ENCODE measurements at places on chromosomes 7 and 10.

DNA sequence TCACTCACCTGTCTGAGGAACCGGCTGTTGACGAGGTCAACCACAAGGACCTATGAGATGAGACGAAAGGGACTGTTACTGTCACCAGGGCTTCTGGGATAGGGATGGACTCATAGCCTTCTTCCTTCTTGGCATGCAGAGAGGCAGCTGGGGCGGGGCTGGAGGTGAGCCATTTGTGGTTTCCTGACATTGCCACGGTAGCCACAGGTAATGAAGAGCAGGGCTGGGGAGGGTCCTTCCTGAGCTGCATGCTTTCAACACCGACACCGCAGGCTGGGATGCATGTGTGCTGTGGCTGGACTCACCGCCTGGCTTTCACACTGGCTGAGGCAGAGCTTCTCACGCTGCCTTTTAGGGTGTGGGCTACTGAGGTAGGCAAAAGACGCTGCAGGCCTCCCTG is 46.4 kb upstream of the MKRN1 start:
- DNase-seq = no peak

DNA sequence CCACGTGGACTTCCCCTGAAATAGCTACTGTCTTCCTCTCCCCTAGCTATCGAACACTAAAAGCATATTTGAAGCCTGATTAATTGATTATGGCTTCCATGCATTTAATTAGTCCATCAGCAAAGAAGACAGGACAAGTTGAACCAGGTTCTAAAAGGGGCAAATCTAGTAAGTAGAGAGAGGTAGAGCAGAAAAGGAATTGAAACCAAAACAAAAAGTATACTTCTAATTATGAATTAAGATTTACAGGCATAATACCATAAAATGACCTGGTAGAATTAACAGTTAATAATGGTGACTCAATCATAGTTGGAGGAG is 393 bp upstream of the DNAJC1 start:
- DNase-seq = no peak

DNA sequence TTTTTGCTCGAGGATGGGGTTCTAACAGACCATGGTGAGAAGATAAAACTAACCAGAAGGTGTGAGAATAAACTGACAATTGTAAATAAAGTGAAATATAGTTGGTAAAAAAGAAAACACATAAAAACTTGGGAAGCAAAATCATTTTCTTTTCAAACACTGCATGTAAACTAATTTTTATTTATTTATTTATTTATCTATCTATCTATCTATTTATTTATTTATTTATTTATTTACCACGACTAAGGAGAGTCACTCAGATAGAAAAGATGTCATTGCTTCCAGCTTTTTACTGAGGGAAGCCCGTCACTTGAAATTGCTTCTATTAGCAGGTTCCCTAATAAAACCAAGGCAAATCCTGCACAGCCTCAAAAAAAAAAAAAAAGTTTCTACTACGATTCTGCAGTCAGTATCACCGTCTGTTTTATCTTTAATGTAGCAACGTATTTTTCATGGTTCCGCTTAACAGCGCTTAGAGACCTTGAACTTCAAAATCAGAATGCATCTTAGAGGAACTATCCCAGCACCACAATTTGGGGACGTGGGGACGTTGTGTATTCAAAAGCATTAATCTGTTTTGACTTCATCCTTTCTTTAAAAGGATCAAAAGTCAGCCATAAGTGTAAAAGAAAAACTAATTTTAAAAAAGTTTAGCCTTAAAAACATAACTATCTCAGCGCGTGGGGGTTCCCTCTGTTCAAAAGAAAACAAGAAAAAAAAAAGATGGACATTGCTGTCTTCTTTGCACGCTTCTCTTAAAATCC is 33.3 kb upstream of the EBLN1 start:
- no peak for DNase-seq

DNA sequence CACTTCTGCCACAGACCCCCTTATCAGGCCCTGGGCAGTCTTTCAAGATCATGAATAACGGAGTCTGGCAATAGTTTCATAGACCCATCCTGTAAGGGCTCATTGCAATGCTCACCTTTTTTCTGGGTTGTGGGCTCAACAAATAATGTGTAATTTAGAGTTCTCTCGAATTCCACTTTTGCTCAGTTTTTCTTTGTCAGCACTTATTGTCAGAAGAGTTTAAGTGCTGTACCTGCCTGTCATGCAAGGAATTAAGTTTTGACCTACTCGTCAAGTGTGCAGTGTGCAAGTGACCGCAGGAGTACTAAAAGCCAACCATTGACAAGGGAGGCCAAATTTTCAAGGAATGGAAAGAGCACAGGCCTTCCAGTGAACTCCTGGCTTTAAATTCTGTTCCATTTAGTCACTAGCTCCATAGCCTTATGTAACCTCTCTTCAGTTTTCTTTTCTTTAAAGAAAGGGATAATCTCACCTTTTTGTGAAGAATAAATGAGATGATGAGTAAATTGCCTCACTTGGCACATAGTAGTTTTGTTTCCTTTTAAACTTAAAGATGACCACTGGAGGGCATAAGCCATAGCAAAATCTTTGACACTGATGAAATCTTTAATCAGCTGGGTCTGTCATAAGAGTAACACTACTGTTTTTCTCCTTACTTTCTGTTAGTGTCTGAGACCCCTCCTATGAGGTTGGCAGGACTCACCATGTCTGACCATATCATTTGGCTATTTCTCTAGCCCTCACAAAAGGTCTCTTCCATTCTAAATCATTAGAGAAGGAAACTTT is 313.3 kb downstream of the TYW1 start:
- no peak for DNase-seq

GRCh38 chr10:51619365-51619764 is 80.0 kb downstream of the CSTF2T start:
- no peak for DNase-seq

DNA sequence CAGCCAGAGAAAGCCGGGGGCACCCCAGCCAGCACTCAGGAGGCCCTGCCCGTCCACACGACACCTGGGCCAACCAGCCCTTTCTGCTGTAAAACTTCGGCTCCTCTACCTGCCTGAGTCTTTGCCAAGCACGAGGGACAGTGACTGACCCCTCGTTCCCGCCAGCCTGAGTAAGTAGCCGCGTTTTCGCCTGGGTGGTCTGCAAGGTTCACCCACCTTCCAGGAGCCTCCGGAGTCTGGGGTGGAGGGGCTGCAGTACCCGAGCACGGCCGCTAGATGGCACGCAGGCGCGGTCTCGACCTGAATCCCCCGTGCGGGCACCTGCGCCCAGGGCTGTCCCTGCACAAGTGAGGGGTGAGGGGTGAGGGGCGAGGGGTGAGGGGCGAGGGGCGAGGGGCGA is 192.7 kb downstream of the PTPRN2 start:
- peak; percentile 36 for DNase-seq

Measured in iPS-NIHi11 (cell line).